ENCODE measurements at places on chromosomes 1 and 21. TPM values are rescaled to one million over a fixed set of nuclear protein-coding genes. Genes with fewer than 3 reads are reported as not detected.

SLC41A1 gene
- total RNA-seq = 35.1 TPM

DNA sequence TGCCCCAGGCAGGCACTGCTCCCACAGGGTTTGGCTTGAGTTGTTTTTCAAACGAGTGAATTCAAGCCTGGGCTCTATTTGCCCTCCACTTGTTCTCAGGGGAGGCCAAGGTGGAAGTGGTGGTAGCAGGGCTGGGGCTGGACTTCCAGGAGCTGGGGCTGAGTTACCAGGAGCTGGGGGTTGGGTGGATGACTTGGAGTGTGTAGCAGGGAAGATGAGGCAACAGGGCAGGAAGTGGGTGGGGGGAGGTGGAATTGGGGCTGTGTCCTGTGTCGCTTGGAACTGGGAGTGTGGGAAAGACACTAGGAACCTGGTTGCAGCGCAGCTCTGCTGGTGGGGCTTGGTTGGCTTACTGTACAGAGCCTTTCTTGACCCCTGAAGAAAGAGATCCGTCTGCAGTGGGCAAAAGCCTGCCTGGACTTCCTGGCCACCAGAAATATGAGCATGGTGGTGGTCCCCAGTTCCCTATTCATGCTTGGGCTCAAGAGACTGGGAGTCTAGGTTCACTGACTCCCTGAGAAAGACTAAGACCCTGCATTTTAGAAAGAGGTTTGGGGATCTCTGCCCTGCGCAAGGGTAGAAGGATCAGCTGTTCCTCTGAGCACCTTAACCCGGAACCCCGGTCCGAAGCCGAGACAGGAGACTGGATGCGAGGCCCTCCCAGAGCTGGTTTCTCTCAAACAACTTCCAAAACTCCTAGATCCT is 3.1 kb downstream of the TFAP2E start:
- no peak for DNase-seq

- no peak for DNase-seq
Measured at GRCh38 chr21:28738882-28739281, 253.8 kb downstream of the LTN1 start.

GRCh38 chr1:41072051-41072450 is 50.5 kb upstream of the SLFNL1 start:
- no peak for DNase-seq

GRCh38 chr1:87246436-87246835 is 82.2 kb upstream of the LMO4 start:
- DNase-seq = no peak

All from upper lobe of left lung (tissue), 6 donors.